ENCODE measurements at places on chromosomes 4 and X. TPM values are rescaled to one million over a fixed set of nuclear protein-coding genes. Genes with fewer than 3 reads are reported as not detected.

- no peak for DNase-seq
Measured at GRCh38 chrX:133981924-133982323, 3.5 kb downstream of the GPC3 start.

Gene STARD8
- 0.64 TPM for total RNA-seq

DNA sequence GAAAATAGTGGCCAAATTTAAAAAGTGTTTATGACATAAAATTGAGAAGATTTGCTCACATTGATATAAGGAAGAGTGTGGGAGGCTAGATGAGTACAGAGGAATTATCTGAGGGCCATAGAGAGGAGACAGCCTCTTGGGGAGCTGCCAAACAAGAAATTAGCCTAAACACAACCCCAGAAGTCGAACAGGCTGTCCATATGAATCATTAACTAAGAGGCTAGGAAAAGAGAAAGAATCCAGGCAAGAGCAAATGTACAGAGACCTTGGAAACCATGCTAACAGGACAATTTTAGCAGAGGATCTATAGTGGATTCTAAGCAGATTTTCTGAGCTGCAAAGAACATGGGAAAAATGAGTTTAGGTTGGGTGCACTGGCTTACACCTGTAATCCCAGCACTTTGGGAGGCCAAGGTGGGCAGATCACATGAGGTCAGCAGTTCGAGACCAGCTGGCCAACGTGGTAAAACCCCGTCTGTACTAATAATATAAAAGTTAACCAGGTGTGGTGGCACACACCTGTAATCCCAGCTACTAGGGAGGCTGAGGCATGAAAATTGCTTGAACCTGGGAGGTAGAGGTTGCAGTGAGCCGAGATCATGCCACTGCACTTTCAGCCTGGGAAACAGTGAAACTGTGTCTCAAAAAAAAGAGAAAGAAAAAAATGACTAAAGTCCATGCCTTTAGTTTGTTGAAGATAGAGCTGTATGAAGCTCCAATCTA lies 76.1 kb downstream of the NWD2 start:
- no peak for DNase-seq

- no peak for DNase-seq
Measured at GRCh38 chr4:74625981-74626380, 168.3 kb downstream of the BTC start.

DNA sequence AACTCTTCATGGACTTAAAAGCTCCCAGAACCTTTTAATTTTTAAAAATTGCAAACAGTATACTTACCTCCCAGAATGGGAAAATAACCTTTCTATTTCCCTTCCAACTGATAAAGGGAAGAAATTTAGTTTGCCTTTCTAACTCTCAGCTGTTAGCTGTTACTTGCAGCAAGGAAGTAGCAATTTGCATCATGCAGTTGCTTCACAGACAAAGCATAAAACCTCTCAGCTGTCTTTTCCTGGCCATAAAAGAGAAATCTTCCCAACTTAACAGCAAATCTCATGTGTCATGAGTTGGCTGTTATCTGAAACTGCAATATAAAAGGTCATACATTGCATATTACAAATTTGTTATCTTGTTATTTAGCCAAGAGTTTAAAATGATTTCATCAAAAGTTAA lies 18.4 kb downstream of the C4orf17 start:
- no peak for DNase-seq

DNA sequence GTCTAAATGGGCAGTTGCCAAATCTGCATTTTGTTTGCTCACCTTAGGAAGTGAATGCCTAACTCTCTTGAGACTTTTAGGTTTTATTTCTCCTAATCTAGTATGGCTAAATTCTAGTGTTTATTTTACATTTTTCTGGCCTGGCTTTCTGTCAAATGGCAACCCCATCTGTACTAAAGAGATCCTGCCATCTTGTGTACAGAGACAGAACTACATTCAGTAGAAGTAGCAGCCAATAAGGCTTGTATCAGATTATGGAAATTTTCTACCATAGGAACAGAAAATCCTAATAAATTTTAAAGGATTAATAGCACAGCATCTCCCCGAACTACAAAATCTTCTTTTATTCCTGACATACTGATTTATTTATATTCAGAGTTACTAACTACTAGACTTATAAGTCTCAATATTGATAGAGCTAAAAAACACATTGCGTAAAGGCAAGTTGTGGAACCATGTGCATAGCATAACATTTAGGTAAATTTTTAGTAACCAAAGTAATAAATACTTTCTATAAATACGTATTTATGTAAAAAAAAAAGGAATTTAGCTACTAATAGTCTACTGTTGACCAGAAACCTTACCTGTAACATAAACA lies 45.5 kb downstream of the TMEM144 start:
- DNase-seq = no peak

GRCh38 chr4:38949411-38950051 lies 81.9 kb downstream of the FAM114A1 start:
- DNase-seq = peak; percentile 81

DNA sequence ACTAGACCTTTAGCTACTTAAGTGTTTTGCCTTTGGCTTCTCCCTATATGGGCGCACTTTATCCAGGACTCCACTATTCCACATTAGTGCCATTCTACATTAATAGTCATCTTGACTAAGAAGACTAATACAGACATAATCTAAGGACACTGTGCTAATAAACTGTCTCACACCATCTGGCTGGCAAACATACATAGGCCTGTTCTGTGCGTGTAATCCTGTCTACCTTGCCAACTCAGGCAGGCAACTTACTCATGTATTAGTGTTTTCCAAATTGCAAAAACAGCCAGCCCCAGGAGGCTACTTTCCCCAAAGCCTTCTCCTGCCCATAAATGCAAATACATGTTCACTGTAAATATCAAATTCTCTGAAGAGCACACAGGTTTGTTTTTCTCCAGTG lies 587.3 kb downstream of the TMA16 start:
- no peak for DNase-seq

Gene SPCS3
- total RNA-seq = 154 TPM

DNA sequence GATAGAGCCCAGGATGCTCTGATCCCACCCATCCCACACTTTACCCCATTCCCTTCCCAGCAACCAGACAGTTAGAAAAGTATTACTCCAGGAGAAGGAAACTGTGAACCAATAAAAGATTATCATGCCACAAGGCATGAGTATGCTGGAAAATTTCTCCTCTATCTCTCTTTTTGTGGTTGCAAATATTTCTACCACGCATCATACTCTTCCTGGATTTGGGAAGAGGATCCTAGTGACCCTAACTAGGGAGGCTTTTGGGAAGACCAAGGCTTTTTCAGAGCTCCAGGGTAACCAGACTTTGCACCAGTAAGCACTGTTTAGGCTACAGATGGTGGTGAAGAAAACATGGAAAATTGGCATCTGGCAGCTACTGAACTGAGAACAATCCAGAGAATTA lies 257.6 kb upstream of the CLNK start:
- no peak for DNase-seq

DNA sequence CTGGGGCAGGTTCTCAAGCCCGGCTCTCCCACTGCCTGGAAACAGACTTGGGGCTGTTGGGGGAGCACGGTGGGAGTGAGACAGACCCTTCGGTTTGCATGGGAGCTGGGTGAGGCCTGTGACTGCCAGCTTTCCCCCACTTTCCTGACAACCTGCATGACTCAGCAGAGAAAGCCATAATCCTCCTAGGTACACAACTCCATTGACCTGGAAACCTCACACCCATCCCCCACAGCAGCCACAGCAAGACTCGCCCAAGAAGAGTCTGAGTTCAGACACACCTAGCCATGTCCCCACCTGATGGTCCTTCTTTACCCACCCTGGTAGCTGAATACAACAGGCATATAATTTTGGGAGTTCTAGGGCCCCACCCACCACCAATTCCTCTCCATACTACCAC lies 57.6 kb upstream of the UBQLN2 start:
- DNase-seq = no peak

- DNase-seq = no peak
Measured at GRCh38 chr4:8690216-8691150, 97.9 kb downstream of the CPZ start.

DNA sequence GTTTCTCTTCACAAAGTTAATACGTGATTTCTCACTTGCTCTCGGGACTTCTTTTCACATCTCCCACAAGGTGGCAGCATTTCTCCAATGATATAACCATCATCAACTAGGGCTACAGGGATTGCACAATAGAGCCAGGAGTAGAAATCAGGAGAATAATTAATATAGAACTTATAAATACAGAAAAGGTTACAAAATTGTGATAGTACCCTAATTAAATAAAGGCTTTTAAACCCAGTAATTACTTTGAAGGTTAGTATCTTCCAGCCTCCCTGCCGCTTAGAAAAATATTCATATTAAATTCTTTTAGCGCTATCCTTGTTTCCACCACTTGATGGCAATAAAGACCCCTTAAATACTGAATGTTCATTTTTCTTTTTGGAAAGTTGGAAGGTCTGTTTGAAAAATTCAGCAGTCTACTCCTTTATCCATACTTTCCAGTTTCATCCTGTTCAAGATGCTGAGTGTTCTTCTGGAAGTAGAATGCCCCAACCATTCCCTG lies 65.8 kb downstream of the RASGEF1B start:
- no peak for DNase-seq

All from activated CD8-positive, alpha-beta memory T cell treated with anti-CD3 and anti-CD28 coated beads, Interleukin-2, amount 10 ng/mL, durations not matched to agents 7 days and 5 days (primary cell).